ENCODE measurements at places on chromosomes 2 and 18. TPM values are rescaled to one million over a fixed set of nuclear protein-coding genes. Genes with fewer than 3 reads are reported as not detected.

The TSPYL6 gene
- not detected for total RNA-seq

The ERFE gene
- total RNA-seq, result 0.88 TPM

The HOXD3 gene
- total RNA-seq, result not detected

The STARD7 gene
- total RNA-seq, result 225 TPM

The L3MBTL4 gene
- 0.12 TPM for total RNA-seq

The TNFRSF11A gene
- 5.4 TPM for total RNA-seq

The EMX1 gene
- 0.44 TPM for total RNA-seq

The FASTKD1 gene
- 46.3 TPM for total RNA-seq

The ABCG8 gene
- total RNA-seq, result not detected

The COL5A2 gene
- 1.8 TPM for total RNA-seq

The RIT2 gene
- total RNA-seq, result not detected

The DCDC2C gene
- total RNA-seq, result not detected

The TFPI gene
- 0.05 TPM for total RNA-seq

The MOGAT1 gene
- total RNA-seq, result not detected

The DES gene
- total RNA-seq, result 0.10 TPM

The SPHKAP gene
- not detected for total RNA-seq

The CXCR1 gene
- not detected for total RNA-seq

The PLCD4 gene
- total RNA-seq, result 0.35 TPM

The ITGB6 gene
- total RNA-seq, result not detected

The SLC8A1 gene
- total RNA-seq, result 1.9 TPM

The HOXD8 gene
- total RNA-seq, result not detected

The DTNA gene
- total RNA-seq, result 0.56 TPM

The TM4SF20 gene
- not detected for total RNA-seq

The CNRIP1 gene
- total RNA-seq, result not detected

The ATP8B1 gene
- total RNA-seq, result not detected

The YPEL5 gene
- total RNA-seq, result 94.3 TPM

The KCNG2 gene
- total RNA-seq, result not detected

The PAX8 gene
- total RNA-seq, result 4.3 TPM

The NGEF gene
- total RNA-seq, result 0.55 TPM

The DOK6 gene
- not detected for total RNA-seq

The LCT gene
- total RNA-seq, result 0.19 TPM

The RGPD3 gene
- 0.25 TPM for total RNA-seq

The NEMP2 gene
- 22.3 TPM for total RNA-seq

Data from activated T-cell treated with anti-CD3 and anti-CD28 coated beads, Interleukin-2, amount 50 U/mL, for 72 hours (primary cell).